Stimulated activated CD4-positive, alpha-beta T cell treated with anti-CD3 and anti-CD28 coated beads, Interleukin-1b, Interleukin-23, amount 100 ng/mL, for 1 hour (primary cell): ENCODE measurements at places on chromosomes 11 and 22.

DNA sequence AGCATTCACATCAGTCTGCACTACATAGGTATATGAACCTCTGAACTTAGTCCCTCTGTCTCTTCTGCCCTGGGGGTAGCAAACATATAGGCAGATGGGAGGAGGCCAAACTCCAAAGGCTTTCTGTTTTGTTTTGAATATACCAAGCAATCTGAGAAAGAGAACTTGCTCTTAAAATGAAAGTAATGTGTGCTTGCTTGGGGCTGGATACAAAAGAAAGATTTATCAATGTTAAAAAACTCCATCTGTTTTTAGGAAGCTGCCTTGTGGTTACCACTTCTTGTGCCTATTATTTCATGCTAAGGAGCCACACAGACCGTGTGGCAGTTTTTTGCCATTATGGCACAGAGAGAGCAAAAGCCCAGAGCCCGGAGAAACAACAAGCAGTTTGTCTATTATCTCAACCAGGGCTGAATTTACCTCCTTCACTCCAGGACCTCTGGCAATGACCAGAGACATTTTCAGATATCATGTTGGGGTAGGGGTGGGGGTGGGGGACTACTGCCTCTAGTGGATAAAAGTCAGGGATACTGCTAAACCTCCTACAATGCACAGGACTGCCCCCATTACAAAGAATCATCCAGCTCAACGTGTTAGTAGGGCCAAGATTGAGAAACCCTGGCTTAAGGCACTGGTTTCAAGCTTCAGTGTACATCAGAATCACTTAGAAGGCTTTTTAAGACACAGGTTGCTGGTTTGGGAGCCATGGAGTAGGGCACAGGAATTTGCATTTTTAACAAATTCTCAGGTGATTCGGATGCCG is 124.2 kb downstream of the APIP start:
- no peak for DNase-seq

DNA sequence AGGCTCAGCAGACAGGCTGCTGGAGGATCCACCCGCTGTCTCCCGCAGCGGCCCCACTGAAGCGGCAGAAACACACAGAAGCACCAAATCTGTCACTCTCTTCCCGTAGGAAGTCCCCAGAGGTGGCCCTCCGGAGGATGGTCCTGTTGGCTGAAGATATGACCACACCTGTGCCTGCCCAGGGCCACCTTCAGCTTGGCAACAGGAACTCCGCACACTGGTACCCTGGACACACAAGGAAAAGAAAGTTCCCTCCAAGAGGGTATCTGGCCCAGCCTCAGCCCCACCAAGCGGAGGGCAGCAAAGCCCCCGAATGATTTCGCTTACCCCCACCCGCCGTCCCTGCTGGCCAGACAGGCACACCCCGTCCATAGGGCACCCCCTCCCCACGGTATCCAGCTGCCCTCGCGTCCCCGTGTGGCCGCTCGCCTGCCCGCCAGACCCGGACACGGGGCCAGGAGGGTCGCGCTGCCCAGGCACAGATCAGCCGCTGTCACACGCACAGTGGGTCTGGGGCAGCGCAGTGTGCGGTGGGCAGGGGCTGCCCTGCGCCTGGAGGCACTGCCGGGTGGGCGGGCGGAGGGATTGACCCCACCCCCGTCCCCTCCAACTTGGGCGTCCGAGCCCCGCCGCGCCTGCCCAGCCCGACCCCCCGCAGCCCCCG is 7.0 kb downstream of the RASSF7 start:
- no peak for DNase-seq

DNA sequence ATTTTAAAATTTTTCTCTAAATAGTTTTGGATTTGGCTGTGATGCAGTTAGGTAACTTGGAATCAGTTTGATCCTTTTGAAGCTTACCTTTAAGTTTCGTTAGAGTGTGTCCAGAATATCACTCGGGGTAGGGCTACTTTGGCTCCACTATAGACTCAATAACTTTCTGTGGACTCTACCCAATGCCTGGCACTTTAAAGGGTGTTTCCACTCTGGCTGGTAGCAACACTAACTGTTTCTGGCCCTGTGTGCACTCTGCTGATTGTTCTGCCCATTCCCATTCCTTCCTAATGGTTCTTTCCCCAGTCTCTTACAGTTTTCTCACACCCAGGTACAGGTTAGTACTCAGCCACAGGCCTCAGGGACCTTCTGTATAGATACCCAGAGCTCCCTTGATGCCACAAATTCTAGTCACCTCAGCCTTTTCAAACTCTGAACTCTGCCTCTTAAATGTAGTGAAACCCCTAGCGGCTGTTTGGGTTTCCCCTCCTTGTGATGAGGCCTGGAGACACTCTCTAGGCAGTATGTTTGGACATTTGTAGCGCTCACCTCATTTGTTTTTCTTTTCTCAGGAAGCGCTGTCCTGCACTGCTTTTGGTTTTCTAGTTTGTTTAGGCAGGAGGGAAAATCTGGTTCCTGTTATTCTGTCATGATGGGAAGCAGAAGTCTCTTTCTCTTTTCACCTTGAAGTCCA is 16.8 kb downstream of the CUL5 start:
- no peak for DNase-seq

GRCh38 chr11:109762546-109762945 is 330.6 kb upstream of the ZC3H12C start:
- no peak for DNase-seq

GRCh38 chr11:26742966-26743365 is 21.1 kb upstream of the SLC5A12 start:
- no peak for DNase-seq

DNA sequence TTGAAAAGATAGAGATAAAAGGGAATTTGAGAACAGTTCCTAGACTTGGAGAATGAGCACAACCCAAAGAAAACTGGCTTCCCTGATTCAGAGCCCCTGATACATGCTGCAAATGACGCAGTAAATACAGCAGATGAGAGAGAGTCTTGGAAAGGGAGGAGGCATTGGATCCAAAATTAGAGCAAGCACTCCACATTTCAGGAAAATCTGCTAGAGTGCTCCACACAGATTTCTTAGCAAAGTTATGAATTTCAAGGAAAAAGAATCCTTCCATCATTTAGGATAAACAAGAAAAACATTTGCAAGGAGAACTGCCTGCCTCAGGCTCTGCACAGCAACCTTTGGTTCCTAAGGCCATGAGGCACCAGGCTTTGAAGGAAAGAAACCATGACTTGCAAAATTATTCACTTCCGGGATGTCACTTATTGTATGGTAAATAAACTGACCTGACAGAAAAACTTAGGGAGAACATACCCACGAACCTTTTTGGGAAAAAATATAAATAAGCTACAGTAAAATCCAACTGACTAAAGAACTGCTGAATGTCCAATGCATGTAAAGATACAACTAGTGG is 89.8 kb upstream of the RTL6 start:
- DNase-seq, result no peak

GRCh38 chr11:35050541-35050995 is 88.4 kb upstream of the CD44 start:
- DNase-seq, result no peak

GRCh38 chr11:70109903-70110302 is 31.8 kb downstream of the ANO1 start:
- DNase-seq, result no peak

DNA sequence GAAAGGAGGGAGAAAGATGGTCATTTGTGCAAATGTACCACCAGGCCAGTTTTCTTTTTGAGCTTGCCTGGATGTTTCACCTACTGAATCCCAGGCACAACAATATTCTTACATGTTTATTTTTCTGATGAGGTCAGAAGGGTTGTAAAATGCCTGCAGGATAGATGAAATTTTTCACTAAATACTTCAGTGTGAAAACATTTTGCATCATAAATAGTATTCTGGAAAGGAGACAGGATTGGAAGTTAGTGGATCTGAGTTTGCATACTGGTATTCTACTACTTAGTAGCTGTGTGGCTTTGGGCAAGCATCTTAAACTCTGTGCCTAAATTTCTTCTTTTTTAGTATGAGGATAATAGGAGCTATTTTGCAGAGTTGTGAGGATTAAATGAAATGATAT is 24.8 kb downstream of the RNF169 start:
- DNase-seq, result no peak

- DNase-seq, result no peak
Observed at GRCh38 chr11:106765469-106766258, 252.6 kb downstream of the GUCY1A2 start.

DNA sequence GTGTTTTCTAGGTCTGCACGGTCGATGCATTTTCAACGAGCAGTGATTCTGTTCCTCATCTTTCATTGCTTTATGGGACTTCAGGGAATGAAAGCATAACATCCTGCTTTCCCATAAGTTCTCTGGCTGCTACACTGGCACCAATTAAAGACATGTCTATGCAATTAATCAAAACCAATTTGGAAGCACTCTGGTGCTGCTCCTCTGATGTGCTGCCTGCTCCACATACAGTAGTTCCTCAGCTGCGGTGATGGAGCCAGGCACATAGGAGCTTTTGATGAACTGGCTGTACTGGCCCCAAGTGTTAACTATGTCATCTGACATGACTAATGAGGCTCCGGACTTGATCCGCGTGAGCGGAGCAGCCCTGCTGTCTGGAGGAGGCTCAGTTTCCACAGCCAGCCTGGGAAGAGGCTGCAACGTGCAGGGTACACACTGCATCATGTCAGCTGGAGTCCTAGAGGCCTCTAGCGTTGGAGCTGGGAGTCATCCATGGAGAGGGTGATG is 29.8 kb downstream of the GVQW3 start:
- no peak for DNase-seq

- no peak for DNase-seq
Observed at GRCh38 chr11:100741866-100742625, 55.0 kb downstream of the ARHGAP42 start.

- no peak for DNase-seq
Observed at GRCh38 chr11:70528046-70528793, 129.9 kb downstream of the CTTN start.

DNA sequence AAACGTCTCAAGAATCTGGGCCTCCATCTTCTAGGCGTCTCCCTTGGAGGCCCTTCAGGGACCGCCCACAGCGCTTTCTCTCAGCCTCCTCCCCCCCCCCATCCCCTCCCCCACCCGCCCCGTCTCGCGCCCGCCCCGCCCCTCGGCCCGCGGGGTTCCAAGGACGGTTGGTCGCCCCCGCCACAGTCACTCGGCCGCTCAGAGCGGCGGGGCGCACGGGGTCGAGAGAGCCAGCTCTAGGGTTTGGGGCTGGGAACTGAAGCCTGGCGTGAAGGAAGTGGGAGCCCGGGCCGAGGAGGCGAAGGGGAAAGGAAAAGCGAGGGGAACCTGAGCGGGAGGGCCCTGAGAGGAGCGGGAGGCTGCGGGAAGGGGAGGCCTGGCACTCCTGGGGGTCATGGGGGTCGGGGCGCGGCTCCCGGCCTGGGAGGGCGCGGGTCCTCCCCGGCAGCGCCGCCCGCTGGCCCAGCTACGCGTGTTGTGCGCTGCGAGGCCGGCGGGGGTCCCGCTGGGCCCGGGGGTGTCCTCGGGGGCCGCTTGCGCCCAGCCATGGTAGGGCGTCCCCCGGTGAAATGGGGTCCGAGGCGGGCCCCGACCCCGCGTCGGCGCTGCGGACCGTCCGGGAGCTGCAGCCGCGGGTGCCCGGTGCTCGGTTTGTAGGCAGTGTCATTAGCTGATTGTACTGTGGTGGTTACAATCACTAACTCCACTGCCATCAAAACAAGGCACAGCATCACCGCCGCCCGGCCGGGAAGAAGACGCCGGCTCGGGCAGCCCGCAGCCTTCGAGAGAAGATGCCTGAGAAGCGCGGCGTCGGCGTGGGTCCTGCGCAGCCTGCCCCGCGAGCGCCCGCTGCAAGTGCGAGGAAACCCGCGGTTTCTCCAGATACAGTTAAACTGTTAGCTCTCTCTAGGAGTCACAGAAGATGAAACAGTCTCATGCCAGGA is at the start of gene BTG4:
Gene BTG4 (minus strand): TSS at position 91 of the 944 bp plus-strand sequence. CDS start 13,610 bp downstream, outside the sequence.
- DNase-seq, result no peak

DNA sequence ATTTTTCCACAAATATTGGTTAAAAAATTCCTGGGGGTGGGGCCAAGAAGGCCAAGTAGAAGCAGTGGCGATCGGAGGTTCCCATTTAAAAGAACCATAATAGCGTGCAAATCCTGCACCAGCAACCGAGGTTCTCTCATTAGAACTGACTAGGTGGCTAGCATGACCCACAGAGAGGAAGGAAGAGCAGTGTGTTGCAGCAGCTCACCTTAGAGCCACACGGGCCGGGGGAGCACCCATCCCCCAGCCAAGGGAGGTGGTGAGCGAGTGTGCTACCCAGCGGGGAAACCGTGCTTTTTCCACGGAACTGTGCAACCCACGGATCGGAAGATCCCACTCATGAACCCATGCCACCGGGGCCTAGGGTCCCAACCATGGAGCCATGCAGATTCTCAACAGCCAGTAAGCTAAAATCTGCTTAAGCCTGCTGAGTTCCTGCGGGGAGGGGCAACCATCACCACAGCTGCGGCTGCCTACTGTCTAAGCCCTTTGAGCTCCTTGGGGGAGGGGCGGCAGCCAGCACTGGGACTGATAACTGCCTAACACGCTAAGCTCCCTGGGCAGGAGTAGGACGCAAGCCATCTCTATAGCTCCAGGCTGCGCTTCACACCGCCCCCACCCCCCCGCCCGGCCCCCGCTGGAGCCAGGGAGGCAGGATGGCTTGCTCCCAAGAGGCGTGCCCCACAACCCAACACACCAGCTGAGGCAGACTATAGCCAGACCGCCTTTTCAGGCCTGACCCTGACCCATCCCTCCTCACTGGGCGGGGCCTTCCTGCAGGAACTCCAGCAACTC is 21.0 kb upstream of the HTATIP2 start:
- no peak for DNase-seq

GRCh38 chr11:112797648-112798293 is 163.4 kb upstream of the NCAM1 start:
- no peak for DNase-seq

- no peak for DNase-seq
Observed at GRCh38 chr11:19907839-19908238, 195.2 kb downstream of the NAV2 start.
